ENCODE measurements at places on chromosomes 2 and 18.

- no peak for DNase-seq
Measured at GRCh38 chr2:205972113-205972512, 113.9 kb downstream of the INO80D start.

DNA sequence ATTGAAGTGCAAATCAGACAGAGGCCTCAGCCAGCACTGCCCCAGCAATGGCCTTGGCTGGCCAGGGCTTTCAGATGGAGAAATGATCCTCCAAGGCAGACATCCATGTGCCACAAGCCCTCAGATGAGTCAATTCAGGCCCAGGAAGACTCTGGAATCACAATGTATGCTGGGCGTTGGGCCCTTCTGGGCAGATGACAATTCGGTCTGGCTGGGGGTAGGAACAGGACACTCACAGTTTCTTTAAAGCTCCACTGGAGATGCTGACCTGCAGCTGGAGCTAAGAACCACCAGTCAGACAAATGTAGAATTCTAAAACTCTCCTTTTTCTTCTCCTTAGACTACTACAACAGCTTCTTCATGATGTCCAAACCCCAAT, 7.1 kb upstream of the CRYGC start:
- DNase-seq, result no peak

GRCh38 chr2:106267997-106268396, 73.9 kb upstream of the UXS1 start:
- no peak for DNase-seq

GRCh38 chr2:160358046-160358445, 135.6 kb downstream of the RBMS1 start:
- DNase-seq, result no peak
